GM12891 (cell line): ENCODE measurements at places on chromosomes 3 and 15.

GRCh38 chr15:100958326-100959065 is 39.3 kb downstream of the LRRK1 start:
- no peak for DNase-seq

- DNase-seq = no peak
Observed at GRCh38 chr3:15645246-15645645, 43.7 kb downstream of the BTD start.

DNA sequence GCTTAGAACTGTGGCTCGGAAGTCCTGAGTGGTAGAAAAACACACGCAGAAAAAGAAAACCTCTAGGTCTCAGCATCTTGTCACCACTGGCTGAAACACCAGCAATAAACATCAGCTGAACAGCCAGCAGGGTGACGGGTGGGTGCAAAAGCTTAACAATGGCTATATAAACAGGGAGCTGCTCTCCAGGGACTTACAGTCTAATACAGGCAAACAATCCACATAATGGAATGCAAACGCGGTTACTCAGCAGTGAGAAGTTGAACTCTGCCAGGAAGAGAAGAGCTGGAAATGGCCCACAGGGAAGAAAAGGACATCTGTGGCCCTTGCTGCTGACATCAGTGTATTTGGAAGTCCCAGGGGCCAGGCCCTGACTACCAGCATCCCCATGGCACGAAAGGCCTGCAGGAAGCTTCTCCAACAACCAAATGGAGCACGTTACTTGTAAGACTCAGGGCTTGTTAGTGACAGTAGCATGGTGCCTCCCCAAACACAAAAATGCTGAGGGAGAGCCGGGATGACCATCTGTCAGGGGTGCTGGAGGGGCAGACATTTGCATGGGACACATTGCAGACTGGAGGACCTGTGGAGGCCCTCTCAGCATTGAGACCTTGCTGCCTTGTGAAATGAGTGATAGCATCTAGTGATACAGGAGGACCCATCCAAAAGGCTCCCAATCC is 3.0 kb downstream of the HEG1 start:
- no peak for DNase-seq

DNA sequence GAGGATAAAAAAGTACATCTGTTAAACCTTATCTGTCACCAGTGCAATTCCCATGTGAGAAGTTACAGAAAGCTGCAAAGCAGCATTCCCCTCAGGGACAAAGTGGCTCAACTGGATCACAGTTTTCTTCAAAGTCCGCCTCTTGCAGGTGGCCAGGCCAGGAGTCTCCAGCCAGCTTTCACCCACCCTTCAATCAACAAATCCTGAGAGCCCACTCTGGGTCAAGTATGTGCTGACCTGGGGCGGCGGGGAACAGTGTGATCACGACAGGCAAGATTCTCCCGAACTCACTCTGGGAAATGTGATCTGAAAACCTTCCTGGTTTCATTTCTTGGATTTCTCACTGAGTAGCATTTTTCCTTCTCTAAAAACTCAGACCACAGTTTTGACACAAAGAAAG is 39.2 kb downstream of the RFT1 start:
- DNase-seq = no peak

DNA sequence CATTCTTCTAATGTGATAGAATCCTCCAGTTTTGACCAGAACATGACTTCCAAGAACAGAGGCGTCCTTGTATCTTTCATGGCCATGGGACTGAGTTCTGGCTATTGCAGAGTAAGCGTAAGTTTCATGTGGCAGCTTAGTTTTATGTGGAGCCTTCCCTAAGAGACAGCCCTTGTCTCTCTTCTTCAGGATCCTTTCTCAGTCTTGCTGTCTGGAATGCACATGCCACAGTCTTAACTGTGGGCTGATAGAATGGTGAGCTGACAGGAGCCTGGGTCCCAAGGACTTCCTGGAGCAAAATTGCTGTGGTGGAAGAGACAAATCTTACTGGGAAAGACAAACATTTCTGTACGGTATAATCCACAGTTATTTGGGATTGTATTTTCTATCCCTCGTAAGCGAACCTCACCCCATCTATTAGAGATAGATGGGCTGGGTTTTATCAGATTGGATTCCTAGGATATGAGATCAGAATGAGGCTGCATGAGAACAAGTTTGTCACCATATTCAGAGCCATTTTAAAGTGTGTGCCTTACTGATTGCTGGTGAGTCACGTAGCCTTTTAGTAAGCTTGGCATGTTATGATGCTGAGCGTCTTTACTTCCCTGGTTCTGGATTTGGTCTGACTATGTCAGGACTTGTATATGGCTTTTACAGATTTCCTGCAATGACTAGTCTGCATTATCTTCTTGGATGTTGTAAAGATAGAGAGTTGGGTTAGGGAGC is 32.8 kb downstream of the CDIN1 start:
- DNase-seq = no peak

DNA sequence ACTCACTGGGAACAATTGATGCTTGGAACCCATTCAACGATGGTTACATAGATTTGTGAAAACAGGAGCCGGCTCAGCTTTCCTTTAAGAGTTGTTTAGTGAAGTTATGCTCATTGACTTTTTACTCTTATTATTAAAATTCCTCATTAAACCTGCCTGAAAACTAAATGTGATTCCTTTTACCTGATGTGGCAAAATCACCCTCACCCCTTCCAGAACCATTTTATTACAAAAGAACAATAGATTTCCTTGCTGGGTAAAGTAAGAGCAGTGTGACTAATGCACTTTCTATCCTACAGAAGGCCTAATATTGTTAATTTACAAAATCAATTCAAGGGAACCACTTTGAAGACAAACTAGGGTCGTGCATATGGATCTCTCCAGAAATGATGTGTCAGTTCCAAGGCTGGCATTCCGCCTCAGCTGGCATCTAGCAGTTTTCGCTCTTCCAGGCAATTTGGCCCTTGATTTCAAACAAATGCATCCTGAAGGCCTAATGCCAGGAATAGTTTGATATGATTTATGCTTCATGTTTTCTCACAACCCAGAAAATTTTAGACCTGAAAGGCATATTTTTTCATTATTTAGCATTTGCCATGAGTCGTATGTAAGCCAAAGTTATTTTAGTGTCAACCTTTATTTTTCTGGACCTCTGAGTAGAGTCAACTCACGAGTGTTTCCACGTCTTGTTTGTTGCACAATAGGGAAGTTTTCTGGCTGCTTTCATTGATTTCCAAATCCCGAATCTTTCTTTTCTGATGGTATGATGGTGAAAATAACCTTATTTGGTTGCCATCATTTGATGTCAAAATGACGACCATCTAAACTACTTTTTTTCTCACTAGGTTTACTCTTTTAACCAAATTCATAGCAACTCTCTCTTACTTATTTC is 447.8 kb downstream of the MECOM start:
- no peak for DNase-seq

- no peak for DNase-seq
Observed at GRCh38 chr15:90812171-90812957, 56.0 kb upstream of the FURIN start.

DNA sequence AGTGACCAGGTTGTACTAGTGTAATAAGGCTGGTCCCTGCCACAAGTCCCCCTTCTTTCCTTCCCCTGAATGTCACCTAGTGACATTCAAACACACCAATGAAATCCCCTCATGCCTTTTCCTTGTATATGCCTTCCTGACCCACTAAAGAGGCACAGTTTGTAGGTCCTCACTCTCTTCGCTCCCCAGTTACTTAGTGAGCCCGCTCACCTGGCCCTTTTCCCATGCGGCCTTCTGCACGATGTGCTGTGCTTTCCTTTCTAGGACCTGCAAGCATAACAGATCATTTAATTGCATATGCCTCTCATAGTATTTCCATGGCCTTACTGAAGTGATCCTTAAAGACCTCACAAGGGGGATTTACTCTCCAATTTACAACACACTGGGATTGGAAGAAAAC is 146.3 kb downstream of the THRB start:
- no peak for DNase-seq

DNA sequence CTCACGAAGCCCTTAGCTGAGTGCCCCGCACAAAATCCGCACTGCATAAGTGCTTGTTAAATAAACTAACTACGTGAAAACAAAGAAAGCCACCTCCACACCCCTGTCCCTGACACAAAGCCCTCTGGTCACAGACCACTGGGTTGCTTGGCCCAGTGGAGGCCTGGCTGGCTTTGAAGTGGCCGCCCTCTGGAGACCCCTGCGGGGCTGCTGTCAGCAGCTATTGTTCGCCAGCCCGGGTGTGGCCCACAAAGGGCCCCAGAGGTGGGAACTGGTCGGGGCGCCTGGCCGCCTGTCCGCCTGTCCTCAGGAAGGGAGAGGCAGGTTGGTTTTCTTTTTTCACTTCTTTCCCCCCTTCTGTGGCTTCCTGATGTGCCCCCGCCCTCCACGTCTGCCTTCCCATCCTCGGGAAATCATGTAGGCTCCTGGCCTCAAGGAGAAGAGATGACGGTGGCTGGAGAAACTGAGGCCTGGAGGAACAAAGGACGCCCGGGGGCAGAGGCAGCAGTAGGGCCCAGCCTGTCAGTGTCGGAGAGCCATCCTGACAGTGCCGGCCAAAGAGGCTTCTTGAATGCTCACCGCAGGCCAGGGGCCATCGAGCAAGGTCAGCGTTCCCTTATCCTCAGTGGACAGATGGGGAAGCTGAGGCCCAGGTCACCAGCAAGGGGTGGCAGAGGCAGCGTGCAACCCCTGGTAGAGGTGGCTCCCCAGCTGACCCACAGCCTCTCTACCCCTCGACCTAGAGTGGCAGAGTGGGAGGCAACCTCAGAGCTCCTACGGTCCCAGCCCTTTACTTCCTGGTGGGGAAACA is 61.1 kb downstream of the SLC6A6 start:
- DNase-seq = no peak

GRCh38 chr15:48060396-48060795 is 60.4 kb upstream of the SLC24A5 start:
- no peak for DNase-seq

DNA sequence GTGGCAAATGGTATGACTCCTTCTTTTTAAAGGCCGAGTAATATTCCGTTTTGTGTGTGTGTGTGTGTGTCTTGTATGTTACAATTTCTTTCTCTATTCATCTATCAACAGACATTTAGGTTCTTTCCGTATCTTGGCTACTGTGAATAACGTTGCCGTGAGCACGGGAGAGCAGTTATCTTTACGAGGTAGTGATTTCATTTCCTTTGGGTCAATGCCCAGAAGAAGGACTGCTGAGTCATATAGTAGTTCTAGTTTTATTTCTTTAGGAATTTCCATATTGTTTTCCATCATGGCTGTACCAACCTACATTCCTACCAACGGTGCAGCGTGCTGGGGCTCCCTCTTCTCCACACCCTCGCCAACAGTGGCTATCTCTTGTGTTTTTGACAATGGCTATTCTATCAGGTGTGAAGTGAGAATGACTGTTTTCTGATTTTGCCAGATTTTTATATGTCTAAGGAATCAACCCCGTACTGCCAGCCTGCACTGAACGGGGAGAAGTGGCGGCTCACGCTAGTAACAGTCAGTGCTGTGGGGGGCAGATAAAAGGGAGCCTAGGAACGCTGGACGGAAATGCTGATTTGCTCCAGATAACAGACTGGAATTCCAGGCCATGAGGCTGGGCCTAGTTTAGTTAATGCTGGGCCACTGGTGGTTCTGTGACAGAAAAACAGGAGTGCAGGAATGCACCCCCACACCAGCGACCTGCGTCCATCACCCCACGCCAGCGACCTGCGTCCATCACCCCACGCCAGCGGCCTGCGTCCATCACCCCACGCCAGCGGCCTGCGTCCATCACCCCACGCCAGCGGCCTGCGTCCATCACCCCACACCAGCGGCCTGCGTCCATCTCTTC is 168.1 kb downstream of the XXYLT1 start:
- DNase-seq = no peak

DNA sequence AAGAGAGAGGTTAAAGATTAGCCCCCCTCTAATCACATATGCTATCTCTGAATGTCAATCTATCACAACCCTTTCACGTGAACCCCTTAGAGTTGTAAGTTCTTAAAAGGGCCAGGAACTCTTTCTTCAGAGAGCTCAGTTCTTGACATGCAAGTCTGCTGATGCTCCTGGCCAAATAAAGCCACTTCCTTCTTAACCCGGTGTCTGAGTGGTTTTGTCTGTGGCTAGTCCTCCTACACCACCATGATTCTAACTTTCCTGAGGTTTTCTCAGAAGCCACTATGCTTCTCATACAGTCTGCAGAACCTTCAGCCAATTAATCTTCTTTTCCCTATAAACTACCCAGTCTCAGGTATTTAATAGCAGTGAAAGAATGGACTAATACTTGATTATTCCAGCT is 231.1 kb upstream of the CNTN6 start:
- no peak for DNase-seq

DNA sequence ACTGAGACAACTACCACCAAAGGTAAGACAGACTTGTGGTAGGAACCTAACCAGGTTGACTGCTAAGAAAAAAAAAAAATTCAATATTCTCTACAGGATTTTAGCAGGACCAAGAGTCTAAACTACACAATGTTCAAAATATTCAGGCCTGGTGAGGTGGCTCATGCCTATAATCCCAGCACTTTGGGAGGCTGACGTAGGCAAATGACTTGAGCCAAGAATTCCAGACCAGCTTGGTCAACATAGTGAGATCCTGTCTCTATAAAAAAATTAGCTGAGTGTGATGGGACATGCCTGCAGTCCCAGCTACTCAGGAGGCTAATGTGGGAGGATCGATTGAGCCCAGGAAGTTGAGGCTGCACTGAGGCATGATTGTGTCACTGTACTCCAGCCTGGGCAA is 341.6 kb upstream of the WNT5A start:
- DNase-seq = no peak

DNA sequence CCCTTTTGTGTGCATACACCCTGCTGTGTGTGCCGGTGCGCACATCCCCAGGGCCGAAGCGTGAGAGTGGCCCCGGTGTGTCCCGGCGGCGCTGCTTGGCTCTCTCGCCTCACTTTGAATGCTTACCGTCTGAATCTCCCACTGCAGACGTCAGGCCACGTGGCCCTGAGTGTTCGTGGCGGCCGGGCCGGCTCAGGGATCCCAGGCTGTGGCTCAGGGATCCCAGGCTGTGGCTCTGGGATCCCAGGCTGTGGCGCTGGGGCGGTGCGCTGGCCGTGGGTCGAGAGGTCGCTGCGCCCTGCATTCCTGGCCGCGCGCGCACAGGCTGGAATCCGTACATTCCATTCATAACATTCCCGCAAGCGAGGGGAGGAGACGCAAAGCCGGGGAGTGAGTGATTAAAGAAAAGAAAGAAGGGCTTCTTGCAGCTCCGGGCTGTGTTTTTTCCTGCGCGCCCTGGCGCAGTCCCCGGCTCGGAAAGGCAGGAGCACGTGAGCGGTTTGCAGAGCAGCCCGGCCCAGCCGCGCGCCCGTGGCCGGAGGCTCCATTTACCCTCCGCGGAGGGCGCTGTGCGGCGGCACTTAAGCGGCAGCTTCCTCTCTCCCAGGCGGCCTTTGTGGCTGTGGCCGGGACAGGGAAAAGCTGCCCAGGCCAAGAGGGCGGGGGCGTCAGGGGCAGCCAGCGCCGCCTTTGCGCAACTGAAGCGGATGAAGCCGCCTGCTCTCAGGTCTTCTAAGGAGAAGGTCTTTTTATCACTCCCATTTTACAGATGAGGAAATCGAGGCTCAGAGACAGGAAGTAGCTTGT is 87.0 kb upstream of the ALDH1L1 start:
- no peak for DNase-seq

DNA sequence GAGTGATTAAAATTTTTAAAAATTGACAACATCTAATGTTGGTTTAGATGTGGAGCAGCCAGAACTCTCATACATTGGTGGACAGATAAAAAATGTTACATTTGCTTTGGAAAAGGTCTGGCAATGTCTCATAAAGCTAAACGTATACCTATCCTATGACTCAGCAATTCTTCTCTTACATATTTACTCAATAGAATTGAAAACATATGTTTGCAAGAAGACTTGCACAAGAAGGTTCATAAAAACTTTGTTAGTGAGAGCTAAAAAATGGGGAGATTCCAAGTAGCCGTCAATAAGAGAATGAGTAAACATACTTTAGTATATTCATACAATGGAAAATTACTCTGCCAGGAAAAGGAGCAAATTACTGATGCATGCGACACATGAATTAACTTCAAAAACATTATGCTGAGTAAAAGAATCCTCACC is 30.0 kb downstream of the MASP1 start:
- no peak for DNase-seq
